ENCODE measurements at places on chromosomes 1 and 21.

DNA sequence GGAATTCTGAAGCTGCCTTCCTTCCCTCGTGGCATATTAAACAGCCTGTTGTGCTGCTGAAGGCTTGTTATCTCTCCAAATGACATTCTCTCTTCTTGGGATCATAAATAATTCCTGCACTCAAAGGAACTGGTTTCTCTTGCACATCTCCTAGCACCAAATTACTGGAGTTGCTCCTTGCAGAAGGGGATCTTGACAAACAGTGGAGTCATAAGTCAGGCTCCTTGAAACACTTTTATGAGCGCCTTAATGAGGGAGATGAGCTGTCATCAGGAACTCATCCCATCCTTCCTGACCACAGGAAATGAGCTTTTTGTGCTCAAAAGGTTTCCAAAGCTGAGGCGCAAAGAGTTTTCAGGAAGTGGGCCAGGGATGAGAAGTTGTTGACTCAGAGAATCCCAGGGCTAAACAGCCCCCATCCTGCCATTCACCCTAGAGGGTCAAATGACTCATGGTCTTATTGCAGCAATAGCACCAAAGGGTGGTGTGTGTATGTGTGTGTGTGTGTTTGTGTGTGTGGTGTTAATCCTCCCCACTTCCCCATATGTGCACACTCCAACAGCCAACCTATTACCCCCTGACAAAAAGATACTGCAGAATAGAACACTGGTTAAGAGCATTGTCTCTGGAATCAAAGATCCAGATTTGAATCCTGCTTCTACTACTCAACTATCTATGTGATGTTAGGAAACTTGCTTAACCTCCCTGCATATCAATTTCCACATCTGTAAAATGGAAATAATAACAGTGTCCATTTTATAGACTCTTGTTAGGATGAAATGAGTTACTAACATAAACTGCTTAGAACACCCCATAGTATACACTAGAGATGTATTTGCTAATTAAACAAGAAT lies 2.8 kb upstream of the PHC2 start:
- DNase-seq = peak; percentile 98

GRCh38 chr1:97350241-97350640 lies 570.6 kb downstream of the DPYD start:
- DNase-seq = peak; percentile 46

DNA sequence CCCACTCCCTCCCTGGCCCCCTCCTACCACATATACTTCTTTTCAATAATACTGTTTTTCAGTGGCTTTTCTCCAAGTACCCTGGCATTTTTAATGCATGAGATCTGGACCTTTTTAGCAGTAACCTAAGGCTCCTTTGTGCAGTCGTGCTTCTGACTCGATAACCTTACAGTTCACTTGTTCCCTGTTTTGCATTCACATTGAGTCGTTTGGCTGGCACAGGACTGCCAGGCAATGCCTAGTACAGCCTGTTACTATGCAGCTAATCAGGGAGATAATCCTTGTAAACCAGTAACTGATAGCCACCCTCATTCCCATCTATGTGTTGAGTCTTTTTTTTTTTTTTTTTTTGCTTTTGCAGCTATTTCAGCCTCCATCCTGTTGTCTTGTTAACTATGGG lies 3.7 kb downstream of the ATP1B1 start:
- no peak for DNase-seq

GRCh38 chr1:240555524-240555923 lies 56.4 kb downstream of the GREM2 start:
- DNase-seq = peak; percentile 31

DNA sequence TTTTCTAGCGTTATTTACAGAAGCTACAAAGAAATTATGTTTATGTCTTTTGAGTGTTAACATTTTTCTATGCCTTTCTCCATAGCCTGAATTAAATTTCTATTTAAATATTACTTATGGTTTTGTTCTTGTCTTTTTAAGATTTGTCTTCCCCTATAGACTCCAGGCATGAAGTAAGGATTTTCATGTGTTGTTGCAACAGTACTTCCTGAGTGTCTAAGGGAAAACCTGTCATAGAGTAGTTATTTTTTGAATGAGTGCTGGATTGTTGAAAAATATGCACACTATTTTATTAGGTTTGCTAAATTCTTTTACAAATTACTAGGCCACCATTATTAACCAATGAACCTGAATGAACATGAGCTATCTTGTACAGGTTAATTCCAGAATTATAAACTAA lies 27.1 kb downstream of the SAMSN1 start:
- DNase-seq = no peak

DNA sequence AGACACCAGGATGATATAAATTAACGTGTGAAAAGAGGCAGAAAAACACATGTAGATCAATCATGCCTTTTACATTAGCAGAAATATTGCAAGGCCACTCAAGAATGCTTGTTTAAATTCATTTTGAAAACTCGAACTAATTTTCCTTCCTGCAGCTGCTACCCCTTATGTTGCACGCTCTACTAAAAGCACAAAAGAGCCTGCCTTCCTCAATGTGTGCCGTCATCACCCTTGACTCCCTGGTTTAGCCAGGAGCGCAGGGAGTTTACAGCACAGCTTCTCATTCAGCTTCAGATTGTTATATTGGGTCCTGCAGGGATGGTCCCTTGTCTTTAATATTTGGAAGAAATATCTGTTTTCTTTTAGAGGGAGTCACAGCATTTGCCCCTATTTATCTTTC lies 10.1 kb upstream of the ST6GALNAC5 start:
- no peak for DNase-seq

- DNase-seq = peak; percentile 98
Measured at GRCh38 chr1:203512848-203513584, 19.1 kb downstream of the OPTC start.

- no peak for DNase-seq
Measured at GRCh38 chr1:186904361-186904760, 75.6 kb downstream of the PLA2G4A start.

DNA sequence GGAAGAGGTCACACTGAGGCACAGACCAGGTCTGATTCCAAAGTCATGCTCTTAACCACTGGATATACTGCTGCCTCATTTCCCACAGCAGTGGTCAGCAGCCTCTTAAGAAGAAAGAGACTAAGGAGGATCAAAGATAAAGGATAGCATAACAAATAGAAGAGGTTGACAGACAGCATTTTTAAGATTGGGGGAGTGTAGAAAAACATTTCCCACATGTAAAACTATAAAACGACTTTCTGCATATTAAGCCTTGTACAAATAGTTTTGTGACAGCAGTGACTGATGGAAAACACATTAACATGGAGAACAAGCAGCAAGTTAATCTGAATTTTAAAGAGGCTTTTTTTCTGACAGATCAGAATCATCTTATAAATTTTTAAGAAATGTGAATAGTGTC lies 92.0 kb downstream of the SELENOF start:
- DNase-seq = no peak

DNA sequence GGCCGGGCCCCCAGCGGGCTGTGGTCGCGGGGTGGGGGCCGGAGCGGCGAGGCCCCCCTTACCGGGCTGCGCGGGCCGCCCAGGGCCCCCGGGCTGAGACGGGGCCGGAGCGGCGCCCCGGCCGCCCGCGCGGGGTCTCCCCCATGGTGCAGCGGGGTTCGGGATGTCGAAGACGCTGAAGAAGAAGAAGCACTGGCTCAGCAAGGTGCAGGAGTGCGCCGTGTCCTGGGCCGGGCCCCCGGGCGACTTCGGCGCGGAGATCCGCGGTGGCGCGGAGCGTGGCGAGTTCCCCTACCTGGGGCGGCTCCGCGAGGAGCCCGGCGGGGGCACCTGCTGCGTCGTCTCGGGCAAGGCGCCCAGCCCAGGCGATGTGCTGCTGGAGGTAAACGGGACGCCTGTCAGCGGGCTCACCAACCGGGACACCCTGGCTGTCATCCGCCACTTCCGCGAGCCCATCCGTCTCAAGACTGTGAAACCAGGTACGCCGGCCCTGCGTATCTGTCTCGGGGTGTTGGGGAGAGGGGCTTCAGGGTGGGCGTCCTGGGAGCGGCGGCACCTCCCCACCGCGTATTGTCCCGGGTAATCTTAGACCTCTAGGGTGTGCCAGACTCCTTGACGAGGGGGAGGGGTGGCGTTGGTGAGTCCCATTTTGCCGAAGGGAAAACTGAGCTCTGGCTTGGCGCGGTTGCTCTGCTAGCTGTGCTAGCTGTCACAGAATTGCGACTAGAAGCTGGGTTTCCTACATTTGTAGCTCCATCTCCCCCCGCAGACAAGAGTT lies 745 bp downstream of the MAGI3 start:
- DNase-seq = peak; percentile 20

GRCh38 chr1:54294887-54295286 lies 94.9 kb downstream of the MRPL37 start:
- peak; percentile 68 for DNase-seq

GRCh38 chr1:26096471-26096870 lies 15.2 kb upstream of the PDIK1L start:
- no peak for DNase-seq

DNA sequence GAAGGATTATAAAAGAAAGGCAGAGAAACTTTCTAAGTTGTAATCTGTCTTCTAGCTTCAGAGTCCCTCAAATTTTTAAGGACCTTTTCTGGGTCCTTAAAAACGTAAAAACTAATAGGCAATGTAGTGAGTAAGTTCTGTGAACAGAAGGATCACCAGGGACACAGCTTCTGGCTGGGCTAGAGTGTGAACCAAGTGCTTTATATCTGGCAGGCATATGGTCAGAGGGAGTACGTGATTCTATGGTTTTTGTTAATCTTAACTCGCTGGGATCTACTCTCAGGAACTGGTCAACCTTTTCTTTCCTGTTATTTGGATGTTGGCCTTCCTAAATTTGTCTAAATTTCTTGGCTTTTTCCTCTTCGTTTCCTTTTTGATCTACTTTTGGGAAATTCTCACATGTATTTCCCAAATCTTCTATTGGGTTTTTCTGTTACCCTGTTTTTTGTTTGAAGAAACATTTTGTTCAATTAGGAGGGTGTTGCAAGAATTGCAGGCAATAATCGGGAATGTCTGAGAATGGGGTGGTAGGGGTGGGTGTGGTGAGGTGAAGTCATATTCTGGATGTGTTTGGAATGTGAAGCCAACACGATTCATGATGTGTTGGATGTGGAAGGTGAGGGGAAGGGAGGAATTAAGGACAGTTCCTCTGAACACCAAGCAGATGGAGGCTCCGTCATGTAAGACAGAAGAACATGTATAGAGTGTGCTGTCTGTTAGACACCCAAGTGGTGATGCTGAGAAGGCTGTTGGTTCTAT lies 193.2 kb downstream of the FMN2 start:
- peak; percentile 36 for DNase-seq

DNA sequence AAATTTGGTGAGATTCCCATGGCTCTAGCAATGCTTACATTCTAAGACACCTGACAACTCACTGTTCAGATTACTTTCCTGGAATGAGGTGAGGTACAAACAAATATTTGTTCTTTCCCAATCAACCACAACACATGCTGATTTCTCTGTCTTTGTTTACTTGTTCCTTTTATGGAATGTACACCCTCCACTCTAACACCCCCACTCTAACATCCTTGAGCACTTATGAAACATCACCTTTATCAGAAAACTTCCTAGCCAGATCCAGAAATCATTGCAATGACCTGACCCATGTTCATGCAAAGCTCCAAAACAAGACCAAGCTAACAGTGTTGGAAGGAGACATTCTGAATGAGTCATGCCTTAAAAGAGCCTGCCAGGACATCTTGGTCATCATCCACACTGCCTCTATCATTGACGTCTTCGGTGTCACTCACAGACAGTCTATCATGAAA lies 35.5 kb downstream of the HSD3B1 start:
- no peak for DNase-seq

DNA sequence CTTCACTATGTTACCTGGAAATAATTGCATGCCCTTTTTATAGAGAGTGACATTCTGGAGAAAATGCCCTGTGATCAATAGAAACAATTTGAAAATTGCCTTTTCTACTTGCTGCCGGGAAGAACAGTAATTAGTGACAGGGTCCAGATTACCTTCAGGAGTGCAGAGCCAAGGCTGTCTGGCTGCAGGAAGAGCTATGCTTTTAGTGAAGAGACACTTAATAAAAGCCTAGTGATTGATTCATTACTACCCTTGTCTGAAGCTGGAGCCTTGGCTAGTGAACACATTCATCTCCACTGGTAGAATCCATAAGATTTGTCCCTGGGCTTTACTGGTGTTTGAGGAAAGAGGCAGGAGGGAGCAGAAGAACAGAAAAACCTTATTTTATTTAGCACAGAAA lies 12.9 kb upstream of the DNASE2B start:
- no peak for DNase-seq

- peak; percentile 47 for DNase-seq
Measured at GRCh38 chr1:222171005-222171404, 376.9 kb downstream of the HHIPL2 start.

DNA sequence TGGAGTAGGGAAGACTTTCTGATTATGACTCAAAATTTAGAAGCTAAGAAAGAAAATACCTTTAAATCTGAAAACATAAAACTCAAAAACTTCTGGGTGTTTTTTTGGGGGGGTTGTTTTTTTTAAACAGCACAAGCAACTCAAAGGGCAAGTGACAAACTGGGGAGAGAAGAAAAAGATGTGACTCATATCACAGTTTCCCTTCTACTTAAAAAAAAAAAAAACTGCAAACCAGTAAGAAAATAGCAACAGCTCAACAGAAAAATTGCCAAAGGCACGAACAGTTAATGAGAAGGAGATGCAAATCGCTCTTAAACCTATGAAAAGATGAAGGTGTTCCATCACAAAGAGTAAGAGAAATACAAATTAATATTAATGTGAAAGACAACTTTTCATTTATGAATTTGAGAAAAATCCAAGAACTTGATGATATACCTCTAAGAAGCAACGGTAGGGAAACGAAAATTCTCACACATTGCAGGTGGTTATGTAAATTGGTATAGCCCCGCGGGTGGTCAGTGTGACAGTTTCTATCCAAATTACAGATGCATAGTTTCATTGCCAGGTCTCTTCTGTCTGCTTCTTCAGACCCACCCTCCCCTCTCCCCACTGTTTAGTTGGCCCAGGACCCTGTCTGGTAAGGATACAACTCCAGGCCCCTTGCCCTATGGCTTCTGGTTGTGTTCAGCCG lies 9.0 kb downstream of the IFNAR2 start:
- DNase-seq = no peak

GRCh38 chr21:32389337-32390015 lies 3.3 kb downstream of the URB1 start:
- DNase-seq = peak; percentile 62

GRCh38 chr1:156959414-156959813 lies 39.0 kb downstream of the LRRC71 start:
- no peak for DNase-seq

DNA sequence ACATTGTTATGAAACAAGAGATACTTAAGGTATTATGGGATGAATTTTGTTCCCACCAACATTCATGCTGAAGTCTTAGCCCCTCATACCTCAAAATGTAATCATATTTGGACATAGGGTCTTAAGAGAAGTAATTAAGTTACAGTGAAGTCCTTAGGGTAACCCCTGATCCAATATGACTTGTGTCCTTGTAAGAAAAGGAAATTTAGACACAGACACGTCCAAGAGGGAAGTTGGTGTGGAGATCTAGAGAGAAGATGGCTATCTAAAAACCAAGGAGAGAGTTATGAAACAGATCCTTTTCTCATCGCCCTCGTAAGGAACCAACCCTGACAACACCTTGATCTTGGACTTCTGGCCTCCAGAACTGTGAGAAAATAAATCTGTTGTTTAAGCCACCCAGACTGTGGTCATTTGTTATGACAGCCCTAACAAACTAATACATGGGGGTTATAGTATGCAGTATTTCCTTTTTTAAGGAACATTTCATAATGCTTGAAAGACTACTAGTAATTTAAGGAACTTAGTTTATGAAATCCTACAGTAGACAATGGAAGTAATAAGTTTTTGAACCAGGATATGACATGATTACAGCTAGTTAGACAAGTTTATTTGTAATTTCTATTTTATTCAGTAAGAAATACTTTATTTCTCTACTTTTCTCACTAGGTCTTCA lies 875.5 kb upstream of the ADGRL2 start:
- DNase-seq = no peak

- DNase-seq = no peak
Measured at GRCh38 chr1:110921953-110922352, 41.8 kb downstream of the LRIF1 start.
